ENCODE measurements at places on chromosomes 12 and 14.

DNA sequence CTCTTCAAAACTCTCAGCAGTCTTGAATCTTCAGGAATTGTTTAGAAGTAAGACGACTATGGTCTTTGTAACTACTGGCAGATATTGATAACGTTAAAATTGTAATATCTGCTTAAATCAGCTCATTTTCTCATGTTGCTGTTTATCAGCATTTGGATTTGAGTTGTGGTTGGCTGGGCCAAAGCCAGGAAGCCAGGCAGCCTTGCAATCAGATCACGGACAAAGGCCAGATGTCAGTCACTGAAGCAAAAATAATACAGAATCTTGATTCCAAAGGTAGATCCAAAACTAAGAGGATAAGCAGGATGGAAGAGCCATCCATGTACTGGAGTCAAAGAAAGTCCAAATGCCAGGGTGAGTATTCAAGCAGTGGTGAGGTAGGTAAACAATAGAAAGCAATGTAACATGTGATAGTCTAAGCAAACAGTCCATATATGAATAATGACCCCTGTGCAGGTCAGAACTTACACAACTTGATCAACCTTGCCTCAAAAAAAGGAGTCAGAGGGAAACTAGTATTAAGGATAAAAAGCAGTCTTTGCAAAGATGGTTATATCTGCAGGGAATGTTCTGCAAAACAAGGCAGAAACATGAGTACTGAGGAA lies 95.8 kb upstream of the RAP1B start:
- DNase-seq = no peak

DNA sequence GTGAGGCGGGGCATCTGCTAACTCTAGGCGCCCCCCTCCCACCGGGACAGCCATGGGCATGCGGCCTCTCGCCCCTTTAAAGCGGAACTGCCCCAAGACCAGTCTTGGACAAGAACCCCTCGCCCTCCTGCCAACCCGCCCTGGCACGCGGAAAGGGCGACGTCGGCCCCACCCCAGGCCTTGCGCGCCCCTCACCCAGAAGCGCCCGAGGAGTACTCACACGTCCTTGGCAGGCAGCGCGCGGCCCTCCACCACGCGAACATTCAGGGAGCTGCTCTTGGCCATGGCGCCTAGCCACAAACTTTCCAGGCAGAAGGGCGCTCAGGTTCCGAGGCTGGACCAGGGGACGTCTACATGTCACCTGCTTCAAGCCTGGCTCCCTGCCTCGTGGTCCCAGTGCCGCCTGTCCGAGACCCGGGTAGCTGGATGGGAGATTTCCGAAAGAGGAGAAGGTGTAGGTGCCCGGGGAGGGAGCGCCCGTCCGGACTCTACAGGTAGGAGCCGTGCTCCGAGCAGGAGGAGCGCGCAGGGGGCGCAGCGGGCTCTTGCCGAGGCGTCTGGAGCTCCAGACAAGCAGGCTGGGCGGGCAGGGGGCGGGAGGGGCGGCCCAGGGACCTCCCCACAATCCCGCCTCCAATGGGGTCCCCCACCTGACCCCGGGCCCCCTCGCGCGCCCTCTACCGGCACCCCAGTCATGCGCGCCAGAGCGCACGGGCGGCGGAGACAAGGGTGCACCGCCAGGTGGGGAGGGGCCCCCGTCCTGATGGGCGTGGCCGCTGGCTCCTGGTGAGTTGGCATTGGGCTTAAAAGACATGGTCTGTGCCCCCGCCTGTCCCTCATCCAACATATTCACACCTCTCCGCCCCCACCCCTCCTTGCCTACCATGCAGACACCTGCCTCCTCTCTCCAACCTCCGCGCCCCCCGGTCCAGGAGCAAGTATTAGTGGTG lies at the start of gene RASAL1:
TSS of gene RASAL1 (minus strand) at position 584 of the 950 bp plus-strand sequence. CDS start at position 285, 299 bp downstream.
- DNase-seq = peak; percentile 75

DNA sequence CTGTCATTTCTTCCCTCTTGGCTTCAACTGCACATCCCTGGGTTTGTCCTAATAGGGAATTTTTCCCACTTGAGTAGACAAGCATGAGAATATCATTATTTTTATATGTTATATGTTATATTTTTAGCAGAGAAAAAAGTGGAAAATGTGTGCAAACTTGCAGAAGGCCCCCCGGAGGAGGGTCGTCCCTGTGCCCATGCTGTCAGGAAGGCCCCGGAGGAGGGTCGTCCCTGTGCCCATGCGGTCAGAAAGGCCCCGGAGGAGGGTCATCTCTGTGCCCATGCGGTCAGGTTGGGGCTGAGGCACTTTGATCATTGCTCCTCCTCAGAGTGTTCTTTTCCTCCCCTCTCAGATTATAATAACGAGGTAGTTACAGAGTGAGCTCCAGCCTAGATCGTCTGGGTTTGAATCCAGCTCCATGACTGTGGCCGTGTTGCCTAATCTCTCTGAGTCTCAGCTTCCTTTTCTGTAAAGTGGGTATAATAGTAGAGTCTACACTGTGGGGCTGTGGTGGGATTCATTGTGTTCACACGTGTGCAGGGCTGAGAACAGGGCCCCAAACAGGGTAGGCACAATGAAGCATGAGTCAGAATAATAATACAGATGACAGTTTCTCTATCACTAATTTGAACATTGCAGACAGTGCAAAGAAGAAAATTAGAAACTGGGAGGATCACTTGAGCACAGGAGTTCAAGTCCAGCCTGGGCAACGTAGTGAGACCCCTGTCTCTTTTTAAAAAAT lies 33.4 kb downstream of the ELK3 start:
- DNase-seq = no peak

DNA sequence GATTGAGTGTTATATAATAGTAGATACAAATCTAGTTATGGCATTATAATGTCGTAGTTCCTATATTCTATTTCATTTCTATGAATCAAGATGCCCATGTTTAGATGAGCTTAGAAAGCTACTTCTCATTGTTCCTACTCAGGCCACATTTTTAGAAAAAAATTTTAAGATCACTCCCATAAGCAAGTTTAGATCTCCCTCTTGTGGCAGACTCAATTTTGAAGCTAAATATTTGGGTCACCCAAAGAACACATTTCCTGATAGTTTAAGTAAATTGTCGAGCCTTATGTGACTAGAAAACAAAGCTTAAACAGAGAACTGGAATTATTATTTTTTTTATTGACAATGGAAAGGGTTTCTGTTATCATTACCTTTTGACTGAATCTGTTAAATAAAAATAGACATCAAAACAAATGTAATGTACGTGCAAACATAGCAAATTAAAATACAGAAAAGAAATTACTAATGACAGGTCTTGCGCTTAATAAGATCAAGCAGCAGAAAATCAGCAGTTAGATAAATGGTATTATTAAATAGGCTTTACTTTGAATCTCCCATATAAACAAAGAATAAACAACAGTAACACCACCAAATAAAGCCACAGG lies 180.2 kb downstream of the ACSS3 start:
- DNase-seq = no peak

DNA sequence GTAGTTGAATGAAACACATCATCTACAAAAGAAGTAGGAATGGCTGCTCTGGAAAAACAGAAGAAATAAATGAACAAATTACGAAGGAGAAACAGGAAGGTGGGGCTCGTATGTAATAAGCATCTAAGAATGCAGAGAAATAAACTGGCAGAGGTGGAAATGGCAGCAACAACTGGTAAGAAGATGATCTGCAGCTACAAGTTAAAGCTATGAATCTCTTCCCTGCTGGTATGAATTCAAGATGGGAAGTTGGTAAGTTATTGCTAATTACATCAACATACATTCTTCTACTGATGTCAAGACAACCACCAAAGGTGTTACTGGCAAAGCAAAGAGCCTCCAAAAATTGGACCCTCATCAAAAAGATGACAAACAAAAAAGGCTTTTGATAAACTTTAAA lies 59.8 kb downstream of the HECTD4 start:
- no peak for DNase-seq
